ENCODE measurements at places on chromosomes 1 and 21. TPM values are rescaled to one million over a fixed set of nuclear protein-coding genes. Genes with fewer than 3 reads are reported as not detected.

The E2F2 gene
- polyA plus RNA-seq, result 0.44 TPM

The CD5L gene
- polyA plus RNA-seq, result not detected

The CENPS gene
- polyA plus RNA-seq, result 14.9 TPM

The C1orf141 gene
- not detected for polyA plus RNA-seq

The NUDT4B gene
- polyA plus RNA-seq, result 15.7 TPM

The KCNT2 gene
- not detected for polyA plus RNA-seq

The RNF19B gene
- polyA plus RNA-seq, result 32.3 TPM

- no peak for DNase-seq
Observed at GRCh38 chr1:148318123-148318903, 164.8 kb downstream of the PPIAL4G start.

DNA sequence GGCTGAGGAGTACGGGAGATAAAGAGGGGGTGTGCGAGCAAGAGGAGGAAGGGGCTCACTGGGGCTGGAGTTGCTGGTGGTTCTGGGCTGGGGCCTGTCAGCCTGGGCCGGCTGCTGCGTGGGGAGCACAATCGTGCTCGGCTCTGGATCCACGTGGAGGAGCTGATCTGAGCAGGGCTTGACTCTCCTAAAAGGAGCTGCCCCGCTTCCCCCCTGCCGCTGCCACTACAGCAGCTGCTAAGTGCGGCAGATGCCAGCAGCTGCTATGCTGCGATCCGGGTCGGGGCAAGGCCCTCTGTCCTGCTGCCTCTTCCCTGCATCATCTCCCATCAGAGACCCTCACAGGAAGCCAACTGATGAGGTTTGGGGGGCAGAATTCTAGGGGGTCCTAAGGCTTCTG, 165.9 kb downstream of the PCBP3 start:
- no peak for DNase-seq

- no peak for DNase-seq
Observed at GRCh38 chr1:208533746-208534598, 289.8 kb upstream of the PLXNA2 start.

DNA sequence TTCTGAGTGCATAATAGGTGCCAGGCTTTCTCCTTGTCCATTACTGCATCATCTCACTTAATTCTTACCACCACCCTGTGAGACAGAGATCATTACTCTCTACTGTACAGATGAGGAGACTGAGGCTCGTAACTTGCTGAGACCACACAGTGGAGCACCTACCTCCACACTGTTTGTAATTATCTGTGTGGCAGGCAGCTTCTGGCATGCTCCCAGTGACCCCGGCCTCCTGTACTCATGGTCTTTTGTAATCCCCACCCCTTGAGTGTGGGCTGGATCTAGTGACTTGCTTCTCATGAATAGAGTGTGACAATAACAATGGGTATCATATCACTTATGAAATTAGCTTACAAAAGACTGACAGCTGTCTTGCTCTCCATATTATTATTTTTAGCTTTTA, 407.3 kb downstream of the MATN1 start:
- no peak for DNase-seq

DNA sequence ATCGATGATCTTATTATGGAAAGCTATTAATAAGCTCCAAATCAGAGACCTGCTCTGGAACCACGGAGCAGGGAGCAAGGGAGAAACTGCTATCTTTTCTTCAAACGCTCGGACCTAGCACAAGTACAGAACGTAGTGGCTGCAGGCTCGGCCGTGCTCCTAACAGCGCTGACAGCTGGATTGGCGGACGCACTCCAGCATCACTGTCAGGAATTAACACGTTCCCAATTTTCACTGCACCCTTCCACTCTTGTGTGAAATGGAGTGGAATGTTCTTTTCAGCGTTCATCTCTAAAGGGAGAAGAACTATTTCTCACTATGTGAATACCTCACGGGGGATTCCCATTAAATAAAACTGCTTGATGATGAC, 106.9 kb downstream of the ZNF281 start:
- no peak for DNase-seq

DNA sequence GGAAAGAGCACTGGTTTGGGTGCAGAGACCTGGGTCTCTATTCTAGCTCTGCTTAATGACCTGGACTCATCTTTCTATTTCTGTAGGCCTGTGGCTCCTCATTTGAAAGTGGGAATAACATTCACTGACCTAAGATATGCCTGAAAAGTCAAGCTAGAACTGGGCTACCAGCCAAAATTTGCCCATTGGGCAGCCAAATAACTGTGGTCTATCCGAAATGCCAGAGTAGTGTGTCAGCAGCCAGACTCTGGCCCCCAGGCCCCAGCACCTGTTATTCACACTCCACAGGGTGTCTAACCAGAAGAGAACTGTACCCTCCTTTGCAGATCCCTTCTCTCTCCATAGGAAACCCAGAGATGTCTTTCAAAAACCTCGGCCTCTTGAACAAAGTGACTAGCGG, 12.6 kb downstream of the DAB1 start:
- peak; percentile 65 for DNase-seq

- DNase-seq, result no peak
Observed at GRCh38 chr1:95325349-95325748, 91.3 kb downstream of the RWDD3 start.

DNA sequence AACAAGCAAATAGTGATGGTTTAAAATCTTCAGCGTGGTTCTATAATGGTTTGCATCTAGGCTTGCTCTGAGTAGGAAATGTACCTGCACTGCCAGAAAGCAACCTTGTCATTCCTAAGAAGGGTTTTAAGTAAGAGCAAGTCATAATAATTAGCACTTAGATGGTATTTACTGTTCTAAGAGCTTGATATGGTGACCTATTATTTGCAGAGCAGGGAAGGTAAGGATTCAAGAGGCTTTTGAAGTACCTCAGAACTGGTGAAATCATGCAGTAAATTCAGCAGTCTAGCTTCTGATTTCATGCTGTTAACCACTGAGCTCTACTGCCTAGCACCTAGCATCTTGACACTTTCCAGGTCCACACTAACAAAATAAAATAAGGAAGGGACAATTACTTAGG, 23.7 kb downstream of the ATP1A1 start:
- no peak for DNase-seq

DNA sequence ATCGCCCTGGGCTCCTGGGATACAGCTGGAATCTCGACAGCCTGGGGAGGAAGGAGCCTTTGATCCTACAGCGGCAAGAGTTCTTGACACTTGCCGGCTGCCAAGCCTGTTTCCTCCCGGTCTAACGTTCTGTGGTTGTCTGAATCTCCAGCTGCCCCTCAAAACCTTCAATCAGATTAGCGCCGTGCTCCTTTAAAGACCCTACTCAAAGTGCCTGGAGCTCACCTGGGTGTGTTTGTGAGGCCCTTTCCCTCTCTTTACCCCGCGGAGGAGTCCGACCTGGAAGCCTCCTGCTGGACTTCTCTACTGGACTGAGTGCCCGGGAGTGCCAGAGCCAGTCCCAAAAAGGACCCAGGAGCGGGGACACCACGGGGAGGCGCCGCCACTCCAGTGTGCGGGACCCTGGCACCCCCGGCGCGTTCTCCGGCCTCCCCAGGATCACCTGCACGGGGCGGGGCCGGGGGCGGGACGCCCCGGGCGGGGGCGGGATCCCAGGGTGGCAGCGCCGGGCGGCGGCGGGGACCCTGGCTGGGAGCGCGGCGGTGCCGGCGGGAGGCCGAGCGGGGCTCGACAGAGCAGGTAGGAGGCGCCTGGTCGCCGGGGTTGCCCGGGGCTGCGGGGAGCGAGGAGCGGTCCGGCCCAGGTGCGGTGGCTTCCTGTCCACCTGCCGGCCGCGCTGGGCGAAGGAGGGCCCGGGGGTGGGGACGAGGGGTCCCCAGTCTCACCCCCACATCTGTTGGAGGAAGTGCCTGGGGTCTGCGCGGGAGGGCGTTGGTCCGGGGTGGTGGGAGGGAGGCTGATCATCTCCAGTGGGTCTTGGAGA, at the start of gene NCMAP:
NCMAP (plus strand) TSS at position 497 of the 823 bp plus-strand sequence. CDS start 39,344 bp downstream, outside the sequence.
- DNase-seq, result no peak

DNA sequence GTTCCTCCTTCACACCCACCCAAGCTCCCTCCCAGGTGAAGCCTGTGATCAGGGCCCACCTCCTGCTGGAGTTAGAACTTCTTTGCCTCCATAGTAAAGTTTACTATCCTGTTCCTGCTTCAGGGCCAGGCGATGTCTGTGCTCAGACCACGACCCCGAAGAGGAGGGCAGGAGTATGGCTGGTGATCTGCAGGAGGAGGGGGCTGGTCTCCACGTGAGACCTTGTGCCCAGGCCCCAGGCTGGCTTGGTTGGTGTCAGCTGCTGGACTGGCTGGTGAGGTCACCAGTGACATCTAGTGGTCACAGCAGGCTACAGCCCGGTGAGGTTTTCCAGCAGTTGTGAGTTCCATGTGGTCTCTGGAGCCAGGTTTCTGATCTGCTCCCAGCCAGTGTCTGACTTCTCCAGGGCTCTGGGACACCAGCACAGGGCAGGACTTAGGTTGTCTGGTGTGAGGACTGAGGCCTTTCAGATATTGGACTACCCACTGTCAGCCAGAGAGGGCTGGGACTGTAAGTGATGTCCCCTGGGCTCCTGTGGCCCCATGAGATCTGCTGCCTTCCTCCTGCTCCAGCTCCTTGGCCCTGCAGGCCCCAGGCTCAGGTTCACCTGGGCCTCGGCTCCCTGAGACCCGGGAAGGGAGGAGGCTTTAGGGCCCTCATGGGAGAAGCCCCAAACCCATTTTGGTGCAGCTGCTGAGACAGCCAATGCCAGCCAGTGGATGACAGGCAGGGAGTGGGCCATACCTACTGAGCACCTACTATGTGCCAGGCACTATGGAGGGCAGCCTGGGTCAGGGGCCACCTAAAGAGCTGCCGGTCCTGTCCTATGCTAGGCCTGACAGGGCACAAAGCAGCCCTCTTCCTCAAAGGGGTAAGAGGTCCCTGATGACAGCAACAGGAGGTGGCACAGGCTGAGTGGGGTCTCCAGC, 6.0 kb upstream of the UBL4B start:
- DNase-seq, result peak; percentile 36

- DNase-seq, result no peak
Observed at GRCh38 chr1:241994171-241994570, 4.7 kb downstream of the MAP1LC3C start.

DNA sequence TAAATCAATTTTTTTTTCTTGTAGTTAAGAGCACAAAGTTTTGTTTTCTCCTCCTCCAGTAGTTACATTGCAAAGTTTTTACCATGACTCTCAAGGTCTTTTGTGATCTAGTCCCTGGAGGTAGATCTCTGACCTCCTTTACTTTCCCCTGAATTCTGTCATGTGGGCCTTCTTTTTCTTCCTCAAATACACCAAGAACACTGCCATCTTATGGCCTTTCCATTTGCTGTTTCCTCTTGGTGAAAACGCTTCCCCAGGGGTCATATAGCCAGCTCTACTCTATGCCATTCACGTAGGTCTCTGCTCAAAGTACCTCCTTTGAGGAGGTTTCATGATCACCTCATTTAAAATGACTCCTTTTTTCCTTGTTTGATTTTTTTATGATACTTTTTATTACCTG, 2.7 kb downstream of the DDX20 start:
- no peak for DNase-seq

DNA sequence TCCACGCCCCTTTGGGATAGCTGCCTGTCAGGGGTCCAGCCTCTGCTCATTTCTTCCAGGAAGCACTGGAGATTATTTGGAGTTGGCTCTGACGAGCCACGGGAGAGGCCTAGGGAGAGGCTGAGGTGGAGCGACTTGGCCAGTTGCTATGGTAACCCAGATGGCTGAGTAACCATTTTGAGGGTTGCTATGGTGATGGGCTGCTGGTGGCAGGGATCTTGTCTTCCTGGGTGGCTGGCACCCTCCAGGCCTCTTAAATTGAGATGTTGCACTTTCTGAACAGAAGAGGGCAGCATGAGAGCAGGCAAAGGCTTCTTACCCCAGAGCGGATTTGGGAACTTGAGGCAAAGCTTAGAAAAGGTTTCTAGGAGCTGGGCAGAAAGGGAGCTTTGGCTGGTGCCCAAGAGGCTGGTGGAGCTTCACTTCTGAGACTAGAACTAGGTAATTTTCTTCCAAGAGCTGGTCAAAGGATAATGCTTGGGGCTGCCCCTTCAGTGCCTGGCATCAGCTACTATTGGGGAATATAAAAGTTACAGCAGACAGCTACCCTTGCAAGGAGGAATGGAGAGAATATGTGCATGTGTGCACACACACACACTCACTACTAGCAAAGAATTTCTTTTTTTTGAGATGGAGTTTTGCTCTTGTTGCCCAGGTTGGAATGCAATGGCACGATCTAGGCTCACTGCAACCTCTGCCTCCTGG, 72.5 kb downstream of the NDUFS5 start:
- peak; percentile 88 for DNase-seq

- DNase-seq, result no peak
Observed at GRCh38 chr1:29311352-29312030, 75.2 kb downstream of the PTPRU start.

DNA sequence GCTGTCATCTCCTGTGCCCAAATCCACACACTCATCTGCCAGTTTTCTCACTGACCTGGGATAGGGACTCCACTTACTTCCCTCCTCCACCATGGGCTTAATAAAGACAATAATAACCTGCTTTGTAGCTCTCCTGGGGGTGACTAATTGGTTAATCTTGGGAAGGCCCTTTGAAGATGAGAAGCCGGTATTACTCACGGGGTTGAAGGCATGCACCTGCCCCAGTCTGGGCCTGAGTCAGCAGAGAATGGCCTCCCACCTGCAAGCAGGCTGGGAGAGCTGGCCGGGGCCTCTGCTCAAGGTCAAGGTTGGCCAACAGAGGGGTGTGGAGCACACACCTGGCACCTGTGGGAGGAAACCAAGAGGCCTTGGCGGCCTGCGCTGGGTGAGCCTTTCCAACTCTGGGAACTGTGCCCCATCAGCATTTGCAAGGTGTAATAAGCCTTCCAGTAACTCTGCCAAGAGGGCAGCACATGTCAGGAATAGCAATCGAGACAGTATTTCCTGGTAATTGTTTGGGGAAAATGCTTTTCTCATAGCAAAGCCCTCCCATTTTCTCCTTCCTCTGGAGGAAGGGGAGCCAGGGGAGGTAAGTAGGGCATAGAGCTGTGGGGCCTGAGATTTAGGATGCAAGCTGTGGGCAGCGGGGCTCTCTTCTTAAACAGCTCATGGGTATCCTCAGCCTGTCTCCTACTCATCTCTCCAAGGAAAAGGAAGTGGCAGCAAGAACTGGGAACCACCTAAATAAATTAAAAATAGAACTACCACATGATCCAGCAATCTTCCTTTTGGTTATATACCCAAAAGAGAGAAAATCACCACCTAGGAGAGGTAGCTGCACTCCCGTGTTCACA, 49.0 kb downstream of the TOMM20 start:
- peak; percentile 99 for DNase-seq

DNA sequence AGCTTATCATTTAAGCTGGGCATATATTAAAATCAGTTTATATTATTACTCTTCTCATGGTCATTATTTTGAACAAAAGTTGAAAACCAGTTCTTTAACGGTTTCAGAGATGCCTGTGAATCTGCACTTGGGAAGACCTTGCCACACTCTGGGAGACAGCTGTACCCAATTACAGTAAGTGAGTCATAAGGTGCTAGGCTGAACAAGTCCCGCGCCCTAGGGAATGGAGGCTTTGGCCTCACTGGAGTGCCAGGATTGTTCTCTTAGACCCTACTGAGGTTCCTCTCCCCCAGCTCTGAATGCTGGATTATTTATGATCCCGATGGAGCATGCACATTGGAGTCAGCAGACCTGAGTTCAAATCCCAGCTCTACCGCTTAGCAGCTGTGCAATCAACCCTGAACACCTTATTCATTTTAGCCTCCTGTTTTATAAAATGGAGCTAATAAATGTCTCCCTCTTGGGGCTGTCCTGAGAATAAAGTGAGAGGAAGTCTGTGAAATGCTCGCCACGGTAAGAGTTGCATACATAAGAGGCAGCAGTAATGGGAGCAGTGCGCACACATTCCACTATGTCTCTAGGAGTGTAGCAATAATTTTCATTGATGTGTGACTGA, 266.2 kb downstream of the FOXD2 start:
- peak; percentile 39 for DNase-seq

Data from mammary epithelial cell (primary cell).